ENCODE measurements at places on chromosomes 1 and 21.

DNA sequence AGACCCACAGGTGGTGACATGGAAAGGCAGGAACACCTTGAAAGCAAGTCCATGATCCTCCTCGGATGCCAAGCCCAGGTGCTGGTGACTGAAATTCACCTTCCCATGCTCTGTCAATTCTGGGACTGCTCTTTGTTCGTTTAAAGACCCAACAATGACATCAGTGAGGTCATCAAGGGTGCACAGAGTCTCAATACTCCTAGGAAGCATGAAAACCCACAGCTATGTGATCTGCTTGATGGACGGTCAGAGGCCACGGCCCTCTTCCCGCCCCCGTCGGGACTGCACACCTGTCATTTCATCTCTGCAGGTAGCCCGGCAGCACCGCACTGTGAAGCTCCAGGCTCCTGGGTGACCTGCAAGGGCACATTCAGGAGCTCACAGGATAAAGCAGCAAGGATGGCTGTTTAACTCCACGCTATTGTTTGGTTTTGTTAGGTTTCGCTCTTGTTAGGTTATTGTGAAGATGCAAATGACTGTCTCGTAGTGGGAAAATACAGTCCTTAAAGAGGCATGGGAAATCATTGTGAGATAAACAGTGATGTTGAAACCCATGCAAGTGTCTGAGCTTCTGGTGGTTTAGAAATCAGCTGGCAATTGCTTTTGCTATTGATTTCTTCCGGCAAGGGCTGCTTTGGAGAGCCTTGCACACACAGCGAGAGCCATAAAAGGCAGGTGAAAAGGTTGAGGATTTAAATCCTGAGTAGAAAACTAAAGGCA lies 124.8 kb upstream of the AJAP1 start:
- no peak for DNase-seq

GRCh38 chr1:103156966-103157365 lies 48.6 kb upstream of the COL11A1 start:
- DNase-seq = no peak

GRCh38 chr21:44456915-44457736 lies 1.8 kb downstream of the LRRC3 start:
- DNase-seq = no peak

- DNase-seq = no peak
Measured at GRCh38 chr1:101540161-101540560, 303.3 kb downstream of the S1PR1 start.

DNA sequence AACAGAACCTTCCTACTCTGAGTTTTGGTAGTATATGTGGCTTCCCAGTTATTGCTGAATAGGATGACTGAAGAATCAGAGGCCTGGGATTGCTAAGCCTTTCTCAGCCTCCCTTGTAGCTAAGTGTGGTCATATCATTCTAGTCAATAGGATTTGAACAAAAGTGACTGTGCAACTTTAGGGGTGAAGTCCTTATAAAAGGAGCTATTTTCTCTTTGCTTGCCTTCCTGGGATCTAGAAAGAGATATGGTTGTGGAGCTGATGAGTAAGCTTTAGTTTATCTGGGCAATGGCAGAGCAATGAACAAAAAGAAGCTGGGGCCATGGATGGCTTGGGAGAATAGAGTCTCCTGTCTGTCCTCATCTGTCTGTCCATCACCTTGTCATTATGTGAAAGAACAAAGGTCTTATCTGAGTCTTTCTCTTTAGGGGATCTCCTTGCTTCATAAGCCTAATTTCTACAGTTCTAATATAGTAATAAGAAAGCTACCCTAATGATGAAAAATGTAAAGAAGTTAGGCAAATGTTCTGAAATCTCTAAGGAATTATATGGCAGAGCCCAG lies 91.5 kb downstream of the TENT5C start:
- DNase-seq = no peak

DNA sequence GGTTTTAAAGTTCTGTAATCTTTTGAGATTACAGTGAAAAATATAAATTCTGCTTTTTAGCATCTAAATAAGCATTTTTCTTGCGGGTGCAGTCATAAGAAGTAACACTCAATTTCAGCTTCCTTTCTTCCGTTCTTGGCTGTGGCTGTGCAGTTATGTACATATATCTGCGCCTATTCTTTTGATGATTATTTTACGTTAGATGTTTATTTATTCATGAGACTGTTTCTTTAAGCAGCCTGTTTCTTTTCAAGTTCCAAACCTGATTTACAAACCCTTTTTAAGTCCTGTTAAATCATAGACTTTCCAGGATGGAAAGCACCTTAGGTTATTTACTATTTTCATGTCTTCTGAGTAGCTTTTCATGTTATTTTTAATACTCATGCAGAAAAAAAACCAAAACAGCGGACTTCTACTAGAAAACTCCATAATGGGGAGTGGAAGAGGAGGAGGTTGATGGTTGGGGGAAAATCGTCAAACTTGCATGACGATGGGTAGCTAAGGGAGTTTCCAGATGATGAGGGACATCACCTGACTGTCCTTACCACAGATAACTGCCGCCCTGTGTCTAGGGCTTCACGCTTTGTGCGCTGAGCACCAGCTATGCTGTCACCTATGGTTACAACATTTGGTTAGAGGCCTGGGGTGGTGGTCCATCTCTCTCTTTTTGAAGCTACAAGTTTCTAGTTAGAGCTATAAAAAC lies 2.6 kb downstream of the PRDM2 start:
- DNase-seq = no peak

DNA sequence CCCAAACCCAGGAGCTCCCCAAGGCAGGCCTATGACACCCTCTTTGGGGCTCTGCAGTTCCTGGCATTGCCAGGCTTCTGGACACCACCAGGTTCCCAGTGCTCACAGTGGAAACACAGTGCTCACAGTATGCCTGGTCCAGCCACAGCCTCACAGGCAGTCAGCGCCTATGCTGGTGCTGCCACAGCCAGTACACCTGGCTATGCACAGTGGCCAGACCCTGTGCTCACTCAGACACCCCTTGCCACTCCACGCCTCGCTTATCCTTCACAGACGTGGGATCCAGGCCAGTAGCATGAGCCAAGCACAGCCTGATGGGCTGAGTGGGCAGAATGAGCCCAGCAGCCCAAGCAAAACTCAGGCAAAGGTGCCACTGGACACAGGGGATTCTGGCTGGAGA lies 579.2 kb upstream of the ADGRL2 start:
- DNase-seq = no peak

DNA sequence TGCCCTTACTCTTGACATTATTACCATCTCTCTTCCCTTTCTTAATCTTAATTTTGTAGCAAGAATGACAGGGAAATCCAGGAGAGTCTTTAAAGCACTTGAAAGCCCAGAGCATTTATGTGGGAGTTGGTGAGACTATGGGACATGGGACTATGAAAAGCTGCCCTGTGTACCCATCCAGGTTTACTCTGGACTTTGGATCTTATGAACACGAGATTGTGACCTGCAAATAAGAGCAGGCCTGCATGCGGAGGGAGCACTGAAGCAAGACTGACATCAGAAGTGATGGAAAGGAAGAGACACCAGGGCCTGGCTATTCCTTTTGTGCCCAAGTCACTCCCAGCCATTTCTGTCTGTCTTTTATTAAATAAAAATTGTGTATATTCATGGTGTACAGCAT lies 209.6 kb downstream of the NUF2 start:
- DNase-seq = no peak
